ENCODE measurements at places on chromosomes 3 and 15.

DNA sequence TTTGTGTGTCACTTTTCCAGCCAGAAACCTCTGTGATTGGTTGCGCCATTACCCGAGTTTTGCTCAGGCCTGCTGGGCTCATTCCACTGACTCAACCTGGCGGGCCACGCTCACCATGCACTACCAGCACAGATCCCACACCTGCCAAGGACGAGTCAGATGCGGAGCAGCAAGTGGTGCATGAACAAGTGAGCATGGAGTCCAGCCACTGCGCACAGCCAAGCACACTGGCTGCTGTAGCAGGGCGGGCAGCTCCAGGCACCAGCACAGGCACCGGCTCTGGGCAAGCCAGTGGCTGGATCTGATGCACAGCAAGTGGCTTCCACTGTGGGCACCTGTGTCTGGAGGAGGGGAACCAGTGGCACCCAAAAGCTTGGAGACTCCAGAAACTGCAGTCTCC, 110.4 kb downstream of the CBLB start:
- DNase-seq: no peak

- DNase-seq: no peak
Observed at GRCh38 chr3:178405531-178405930, 130.7 kb upstream of the KCNMB2 start.

DNA sequence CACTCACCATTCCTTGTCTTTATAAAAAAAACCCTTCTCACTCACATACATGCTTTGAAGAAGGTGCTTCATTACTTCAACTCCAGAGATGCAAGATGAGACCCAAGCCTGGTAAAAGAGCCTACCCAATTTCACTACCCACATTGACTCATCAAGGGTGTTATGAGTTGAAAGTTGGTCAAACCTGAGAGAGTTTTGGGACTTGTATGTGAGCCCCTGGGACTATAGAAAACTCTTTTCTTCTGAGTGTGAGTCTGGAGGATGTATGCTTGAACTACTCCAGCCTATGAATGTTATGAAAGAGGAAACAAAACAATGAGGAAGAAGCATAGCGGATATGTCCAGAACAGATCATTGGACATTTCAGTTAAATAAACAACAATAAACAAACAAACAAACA, 106.5 kb upstream of the SATB1 start:
- no peak for DNase-seq

- peak; percentile 38 for DNase-seq
Observed at GRCh38 chr3:189148081-189148507, 23.7 kb upstream of the TPRG1 start.

GRCh38 chr3:39121621-39122020, 14.1 kb downstream of the TTC21A start:
- DNase-seq: no peak

- DNase-seq: no peak
Observed at GRCh38 chr3:41144631-41145030, 54.7 kb upstream of the CTNNB1 start.

- no peak for DNase-seq
Observed at GRCh38 chr15:63997715-63998442, 48.4 kb downstream of the DAPK2 start.

- no peak for DNase-seq
Observed at GRCh38 chr3:45967724-45968123, 24.5 kb downstream of the CXCR6 start.

GRCh38 chr3:172155897-172156585, 116.7 kb downstream of the FNDC3B start:
- no peak for DNase-seq

- no peak for DNase-seq
Observed at GRCh38 chr3:190764231-190765134, 98.0 kb downstream of the GMNC start.

GRCh38 chr3:185204894-185205293, 49.0 kb downstream of the EHHADH start:
- DNase-seq: no peak

DNA sequence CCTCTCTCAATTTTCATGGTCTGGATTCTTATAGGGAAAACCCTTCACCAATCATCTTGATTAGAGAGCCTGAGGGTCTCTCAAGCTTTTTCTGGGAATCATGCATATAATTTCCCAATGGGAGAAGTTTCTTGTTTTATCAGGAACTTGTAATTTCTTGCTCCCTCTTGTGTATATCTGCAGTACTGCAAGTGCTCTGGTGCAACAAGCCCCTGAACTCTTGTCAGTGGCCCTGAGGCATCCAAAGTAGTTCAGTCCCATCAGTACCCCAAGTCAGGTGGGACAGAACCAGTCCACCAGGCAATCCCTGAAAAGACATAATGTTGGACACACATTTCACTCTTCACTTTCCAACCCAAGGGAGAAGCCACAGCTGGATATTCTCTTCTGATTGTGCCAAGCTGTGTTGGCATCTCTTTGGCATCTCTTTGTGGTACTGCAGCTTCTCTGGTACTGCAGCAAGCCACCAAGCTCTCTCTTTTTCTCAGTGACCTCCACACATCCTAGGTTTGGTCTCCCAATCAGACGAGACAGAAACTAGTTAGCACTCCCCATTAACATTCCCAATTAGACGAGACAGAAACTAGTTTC, 214.5 kb downstream of the ZIC4 start:
- DNase-seq: no peak

DNA sequence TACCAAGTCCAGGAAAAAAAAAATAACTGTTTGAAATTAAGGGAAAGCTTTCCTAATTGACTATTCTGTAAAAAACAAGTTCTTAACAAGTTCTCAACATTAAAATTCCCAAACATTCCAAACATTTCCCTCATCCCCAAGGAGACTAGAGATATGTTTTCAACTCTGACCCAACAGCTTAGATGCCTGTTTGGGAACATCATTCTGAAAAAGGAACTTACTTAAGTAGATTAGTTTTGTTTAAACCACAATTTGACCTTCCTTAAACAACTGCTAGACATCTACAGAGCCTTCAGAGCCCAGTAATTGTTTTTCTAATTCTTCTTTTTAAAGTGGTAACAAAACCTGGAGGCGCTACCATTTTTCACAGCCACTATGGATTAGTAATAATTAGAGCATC, 12.8 kb downstream of the UBR1 start:
- no peak for DNase-seq

- DNase-seq: no peak
Observed at GRCh38 chr3:13217736-13218540, 144.7 kb upstream of the IQSEC1 start.

DNA sequence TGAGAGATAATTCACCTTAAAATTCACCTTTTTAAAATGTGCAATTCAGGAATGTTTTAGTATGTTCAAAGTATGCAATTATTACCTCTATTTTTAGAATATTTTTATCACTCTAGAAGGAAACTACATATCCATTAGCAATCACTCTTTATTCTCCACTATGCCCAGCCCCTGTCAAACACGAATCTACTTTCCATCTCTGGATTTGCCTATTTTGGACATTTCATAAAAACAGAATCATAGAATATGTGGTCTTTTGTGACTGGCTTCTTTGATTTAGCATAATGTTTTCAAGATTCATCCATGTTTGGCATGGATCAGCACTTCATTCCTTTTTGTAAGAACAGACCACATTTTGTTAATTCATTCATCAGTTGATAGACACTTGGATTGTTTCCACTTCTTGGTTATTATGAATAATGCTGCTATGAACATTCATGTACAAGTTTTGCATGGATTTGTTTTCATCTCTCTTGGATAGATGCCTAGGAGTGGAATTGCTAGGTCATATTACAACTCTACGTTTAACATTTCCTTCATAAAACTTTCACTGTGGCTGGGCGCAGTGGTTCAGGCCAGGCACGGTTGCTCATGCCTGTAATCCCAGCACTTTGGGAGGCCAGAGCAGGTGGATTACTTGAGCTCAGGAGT, 12.7 kb downstream of the HMCES start:
- DNase-seq: no peak

GRCh38 chr3:128066114-128066513, 13.9 kb downstream of the SEC61A1 start:
- no peak for DNase-seq

- no peak for DNase-seq
Observed at GRCh38 chr15:39188930-39189329, 391.9 kb upstream of the THBS1 start.

DNA sequence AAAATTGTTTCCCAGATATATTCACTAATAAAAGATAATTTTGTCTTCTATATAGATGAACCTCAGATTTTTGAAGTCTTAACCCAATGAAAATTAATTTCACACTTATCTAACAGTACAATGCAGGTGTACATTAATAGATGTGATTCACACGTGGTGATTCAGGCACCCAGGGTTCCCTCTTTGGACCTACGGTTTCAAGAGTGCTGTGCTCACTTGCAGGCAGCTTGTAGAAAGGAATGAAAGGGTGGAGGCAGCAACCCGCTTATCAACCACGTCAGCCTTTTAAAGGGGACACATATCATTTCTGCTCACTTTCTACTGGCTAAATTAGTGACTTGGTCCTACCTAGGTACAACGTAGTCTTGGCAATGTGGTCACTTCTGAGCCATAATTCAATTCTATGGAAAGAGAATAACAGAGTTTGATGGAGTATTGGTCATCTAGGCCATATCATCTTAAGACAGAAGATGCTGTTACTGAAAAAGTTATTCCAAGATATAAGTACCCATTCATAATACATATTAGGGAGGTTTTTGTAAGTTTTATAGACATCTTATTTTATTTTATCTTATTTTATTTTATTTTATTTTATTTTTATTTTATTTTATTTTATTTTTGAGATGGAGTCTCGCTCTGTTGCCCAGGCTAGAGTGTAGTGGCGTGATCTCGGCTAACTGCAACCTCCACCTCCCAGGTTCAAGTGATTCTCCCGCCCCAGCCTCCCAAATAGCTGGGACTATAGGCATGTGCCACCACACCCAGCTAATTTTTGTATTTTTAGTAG, 37.9 kb downstream of the ACP3 start:
- DNase-seq: no peak

DNA sequence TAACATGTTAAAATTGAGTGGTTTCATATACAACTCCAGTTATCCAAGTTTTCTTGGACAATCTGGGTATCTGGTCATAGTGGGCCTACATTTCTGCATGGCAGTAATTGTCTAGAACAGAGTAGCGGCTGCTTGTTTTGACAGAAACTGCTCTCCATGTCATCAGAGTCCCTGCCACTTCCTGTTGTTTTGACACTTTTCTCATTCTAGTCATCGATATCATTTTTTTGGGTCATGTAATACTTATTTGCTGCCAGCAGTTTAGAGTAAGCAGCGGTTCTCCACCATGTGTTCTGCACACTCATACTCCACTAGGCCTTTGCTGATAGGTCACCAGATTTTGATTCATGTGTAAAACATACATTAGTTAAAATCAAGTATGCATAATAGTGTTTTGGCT, 81.5 kb downstream of the SLC25A26 start:
- no peak for DNase-seq

DNA sequence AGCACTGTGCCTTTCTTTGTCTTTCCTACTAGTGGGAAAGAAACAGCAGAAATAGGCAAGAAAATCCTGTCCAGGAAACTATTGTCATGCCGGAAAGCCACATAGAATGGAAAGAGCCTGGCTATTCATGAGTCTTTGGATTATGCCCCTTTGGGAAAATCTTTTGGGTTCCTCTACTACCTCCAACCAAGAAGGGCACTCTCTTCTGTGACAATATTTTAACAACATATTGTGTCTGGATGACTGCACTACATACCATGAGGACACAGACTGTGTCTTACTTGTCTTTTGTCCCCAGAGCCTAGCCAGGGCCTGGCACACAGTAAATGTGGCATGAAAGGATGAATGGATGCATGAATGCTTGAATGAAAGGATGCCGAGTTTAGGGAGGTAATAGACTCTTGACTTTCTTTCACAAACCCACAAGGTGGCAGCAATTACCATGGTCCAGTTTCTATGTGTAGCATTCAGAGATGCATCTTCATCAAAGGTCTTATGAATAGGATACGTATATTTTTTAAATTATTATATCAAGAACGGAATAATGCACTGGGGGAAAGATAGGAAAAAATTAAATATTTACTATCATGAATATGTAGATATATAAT, 30.3 kb downstream of the ARL14 start:
- peak; percentile 50 for DNase-seq

DNA sequence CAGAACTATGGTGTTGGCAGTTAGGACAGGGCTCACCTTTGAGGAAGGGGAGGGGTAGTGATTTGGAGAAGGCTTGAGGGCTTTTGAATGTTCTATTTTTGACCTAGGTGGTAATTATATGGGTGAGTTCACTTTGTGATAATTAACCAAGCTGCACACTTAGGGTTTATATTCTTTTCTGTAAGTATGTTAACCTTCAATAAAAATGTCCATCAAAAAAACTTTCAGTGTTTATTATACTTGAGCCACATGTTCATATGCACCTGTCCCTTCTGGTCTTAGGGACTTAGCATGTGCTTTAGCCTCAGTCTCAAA, 28.4 kb downstream of the PDE8A start:
- no peak for DNase-seq

DNA sequence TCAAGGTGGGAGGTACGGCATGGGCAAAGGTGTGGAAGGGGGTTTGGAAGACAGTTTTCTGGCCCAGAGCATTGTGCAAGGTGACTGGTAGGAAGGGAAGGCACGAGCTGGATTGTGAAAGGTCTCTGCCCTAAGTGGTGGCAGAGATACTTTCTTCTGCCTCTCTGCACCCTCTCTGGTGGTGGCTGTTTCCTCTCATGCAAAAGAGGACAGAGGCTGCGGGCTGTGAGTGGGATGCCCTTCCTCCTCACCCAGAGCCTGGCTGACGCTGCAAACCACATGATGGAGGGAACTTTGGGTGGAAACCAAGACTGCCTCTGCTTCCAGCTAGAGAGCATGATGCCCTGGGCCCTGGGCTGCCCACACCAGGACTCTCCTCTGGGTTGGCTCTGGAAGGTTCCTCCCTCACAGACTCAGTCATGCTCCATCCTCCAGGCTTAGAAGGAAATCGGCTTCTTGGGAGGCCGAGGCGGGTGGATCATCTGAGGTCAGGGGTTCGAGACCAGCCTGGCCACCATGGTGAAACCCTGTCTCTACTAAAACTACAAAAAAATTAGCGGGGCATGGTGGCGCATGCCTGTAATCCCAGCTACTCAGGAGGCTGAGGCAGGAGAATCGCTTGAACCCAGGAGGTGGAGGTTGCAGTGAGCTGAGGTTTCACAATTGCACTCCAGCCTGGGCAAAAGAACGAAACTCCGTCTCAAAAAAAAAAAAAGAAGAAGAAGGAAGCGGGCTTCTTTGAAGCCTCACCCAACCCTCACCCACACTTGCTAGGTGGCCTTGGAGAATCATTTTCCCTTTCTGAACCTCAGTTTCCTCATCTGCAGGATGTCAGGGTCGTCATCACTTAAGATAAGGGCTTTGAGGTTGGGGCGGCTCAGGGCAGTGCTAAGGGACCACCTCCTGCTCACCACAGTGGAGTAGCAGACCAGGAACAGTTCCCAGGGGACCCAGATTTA, 8.3 kb downstream of the PSTPIP1 start:
- no peak for DNase-seq

DNA sequence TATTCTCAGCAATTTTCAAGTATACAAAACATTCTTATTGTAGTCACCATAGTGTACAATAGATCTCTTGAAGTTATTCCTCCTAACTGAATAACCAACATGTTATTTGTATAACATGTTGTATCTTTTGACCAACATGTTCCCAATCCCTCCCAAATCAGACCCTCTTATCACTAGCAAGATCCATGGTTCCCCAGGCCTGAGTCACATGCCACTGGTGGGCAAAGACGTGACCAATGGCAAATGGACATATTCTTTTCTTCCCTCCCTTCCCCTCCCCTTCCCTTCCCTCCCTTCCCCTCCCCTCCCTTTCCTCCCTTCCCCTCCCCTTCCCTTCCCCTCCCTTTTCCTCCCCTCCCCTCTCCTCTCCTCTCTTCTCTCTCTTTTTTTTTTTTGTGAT, 45.4 kb downstream of the AMOTL2 start:
- DNase-seq: no peak

GRCh38 chr3:25449857-25450256, 21.8 kb downstream of the RARB start:
- DNase-seq: no peak

- no peak for DNase-seq
Observed at GRCh38 chr3:161852744-161853143, 356.1 kb downstream of the OTOL1 start.

Data from NCI-H1092 (cell line).